ENCODE measurements at places on chromosomes 7 and 10.

GRCh38 chr7:15313361-15313760, 248.5 kb downstream of the AGMO start:
- DNase-seq: no peak

DNA sequence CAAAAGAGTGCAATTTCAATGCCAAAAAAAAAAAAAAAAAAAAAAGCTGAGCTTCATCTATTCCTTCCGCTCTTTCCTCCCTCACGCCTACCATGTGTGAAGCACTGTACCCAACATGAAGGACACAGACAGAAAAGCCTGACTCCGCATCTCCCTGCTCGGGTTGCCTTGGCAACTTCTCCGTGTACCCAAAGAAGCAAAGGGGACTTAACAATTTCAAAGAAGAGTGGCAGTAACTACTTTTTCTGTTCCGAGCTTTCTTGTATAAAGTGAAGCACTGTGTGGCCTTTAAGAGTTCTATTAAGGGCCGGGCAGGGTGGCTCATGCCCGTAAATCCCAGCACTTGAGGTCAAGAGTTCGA, 177.7 kb downstream of the PRKCQ start:
- DNase-seq: no peak

- DNase-seq: no peak
Measured at GRCh38 chr7:132044247-132044646, 487.8 kb upstream of the PODXL start.

GRCh38 chr7:23298141-23298881, 828 bp upstream of the MALSU1 start:
- peak; percentile 82 for DNase-seq

DNA sequence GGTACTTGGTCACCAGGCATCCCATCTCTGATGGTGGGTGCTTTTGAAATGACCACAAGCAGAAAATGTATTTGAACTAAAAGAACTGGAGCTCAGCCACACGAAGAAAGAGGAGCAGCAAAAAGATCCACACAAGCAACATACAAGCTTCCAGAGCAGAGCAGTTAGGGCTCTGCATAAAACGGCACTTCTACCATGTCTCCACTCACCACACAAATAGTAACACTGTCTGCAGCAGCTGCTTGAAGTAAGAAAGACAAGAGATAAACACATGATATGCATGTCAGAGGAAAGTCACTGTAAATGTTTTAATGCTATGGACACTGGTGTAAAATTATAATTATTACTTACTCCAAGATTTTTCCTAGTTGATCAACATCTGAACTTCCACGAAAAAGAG, 32.5 kb upstream of the FAM133B start:
- no peak for DNase-seq

DNA sequence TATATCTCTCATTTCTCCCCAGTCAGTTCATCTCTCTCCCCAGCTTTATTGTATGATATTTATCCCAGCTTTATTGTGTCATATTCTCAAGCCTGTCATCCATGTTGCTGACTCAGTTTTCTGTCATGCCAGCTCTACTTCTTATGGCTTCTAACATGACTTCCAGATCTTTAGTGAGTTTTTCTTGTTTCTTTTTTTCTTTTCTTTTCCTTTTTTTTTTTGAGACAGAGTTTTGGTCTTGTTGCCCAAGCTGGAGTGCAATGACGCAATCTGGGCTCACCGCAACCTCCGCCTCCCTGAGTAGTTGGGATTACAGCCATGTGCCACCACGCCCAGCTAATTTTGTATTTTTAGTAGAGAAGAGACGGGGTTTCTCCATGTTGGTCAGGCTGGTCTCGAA, 28.7 kb upstream of the CALU start:
- DNase-seq: no peak

DNA sequence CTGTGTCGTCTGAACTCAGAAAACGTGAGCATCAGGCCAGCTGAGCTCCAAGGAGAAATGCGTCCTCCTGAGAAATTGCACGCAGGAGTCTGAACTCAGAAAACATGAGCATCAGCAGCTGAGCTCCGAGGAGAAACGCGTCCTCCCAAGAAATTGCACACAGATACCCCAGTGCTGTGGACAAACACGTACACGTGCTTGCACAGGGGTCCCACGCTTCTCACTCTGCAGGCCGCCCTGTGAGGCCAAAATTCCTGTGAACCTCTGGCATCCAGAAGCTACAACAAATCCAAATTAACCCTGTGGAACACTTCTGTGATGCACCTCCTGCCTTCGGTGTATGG, 133.8 kb downstream of the WDR37 start:
- no peak for DNase-seq

DNA sequence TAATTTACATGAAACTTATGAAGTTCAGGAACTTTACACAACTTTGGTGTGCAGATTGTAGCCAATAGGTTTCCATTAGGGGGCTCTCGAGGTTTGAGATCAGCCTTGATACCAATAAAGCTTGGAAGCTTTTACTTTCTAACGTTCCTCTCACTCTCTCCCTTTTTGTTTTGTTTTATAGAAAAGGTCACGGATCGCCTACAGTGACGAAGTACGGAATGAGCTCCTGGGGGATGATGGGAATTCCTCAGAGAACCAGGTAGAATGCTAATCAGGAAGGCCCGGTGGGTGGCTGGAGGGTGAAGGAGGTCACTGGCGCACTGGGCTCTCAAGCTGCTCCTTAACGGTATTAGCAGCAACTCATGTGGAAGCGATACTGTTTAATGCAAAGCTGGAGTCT, 79.9 kb downstream of the VTI1A start:
- DNase-seq: no peak

- no peak for DNase-seq
Measured at GRCh38 chr10:33093362-33093761, 135.3 kb upstream of the ITGB1 start.

- DNase-seq: peak; percentile 41
Measured at GRCh38 chr10:48604039-48604990, 558 bp downstream of the ARHGAP22 start.

DNA sequence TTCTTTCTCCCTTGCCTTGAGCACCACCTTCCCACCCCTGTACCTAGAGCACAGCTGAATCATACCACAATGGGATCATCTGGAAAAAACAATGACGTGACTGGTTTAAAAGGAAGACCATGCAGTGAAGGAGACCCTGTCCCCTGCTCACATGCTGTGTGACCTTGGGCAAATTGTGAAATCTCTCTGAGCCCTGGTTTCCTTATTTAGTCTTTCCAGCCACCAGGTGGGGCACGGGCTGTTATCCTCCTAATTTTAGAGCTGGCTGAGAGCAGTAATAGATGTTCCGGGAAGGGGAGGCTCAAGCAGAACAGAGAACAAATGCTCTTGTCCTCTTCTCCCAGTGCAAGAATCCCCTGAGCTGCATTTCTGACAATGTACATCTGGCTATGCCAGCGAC, 198.3 kb downstream of the RPS24 start:
- peak; percentile 42 for DNase-seq

DNA sequence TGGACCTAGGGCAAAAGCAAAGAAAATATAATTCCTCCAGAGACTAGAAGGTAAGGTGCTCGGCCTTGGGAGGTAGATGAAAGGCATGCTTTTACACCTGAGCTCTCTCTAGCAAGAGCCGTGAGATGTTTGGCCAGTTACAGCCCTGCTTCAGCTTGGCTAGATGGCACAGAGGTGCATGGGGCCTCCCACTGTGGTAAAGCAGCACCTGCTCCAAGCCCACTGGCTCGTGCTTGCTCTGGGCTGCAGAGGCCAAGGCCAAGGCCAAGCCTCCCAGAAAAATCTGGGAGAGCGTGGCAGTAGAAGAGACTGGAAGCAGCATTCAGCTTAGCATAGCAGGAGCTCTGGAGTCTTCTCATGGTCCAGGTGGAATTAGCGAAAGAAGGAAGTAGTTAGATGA, 31.0 kb upstream of the OPALIN start:
- DNase-seq: no peak

GRCh38 chr7:105496521-105496920, 25.6 kb downstream of the PUS7 start:
- DNase-seq: peak; percentile 77

- DNase-seq: no peak
Measured at GRCh38 chr7:35695473-35695850, 527 bp upstream of the HERPUD2 start.

- DNase-seq: peak; percentile 25
Measured at GRCh38 chr7:106552645-106553445, 108.1 kb downstream of the CCDC71L start.

DNA sequence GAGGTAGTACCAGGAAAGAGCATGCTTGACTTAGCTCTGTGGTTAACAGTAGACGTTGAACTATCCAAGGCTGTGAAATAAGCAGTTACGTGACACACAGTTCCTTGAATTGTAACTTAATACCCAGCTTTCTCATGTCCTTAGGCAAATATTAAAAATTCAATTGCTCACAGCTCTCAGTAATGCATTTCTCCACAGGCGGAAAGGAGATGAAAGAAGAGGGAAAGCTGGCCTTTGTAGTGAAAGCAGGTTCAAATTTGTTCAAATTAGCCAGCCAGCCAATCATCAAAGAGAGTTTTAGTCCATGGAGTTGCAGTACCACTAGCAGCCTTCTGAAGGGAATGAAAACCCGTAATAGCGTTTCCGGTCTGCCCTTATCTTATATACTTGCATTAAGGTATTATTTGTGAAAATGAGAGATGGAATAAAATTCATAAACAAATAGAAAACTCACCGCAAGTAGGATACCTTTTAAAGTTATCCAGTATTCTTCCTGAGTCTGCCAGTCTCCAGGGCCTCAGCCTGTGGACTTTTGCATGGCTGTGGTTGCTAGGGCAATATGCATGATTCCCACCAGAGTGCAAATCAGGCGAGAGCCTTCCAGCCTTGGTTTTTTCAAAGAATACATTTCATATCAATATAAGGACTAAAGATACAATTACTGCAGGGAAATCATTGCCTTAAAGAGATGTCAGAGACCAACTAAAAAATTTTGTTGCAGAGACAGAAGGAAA, 795.5 kb downstream of the TNS3 start:
- DNase-seq: peak; percentile 84

- peak; percentile 0 for DNase-seq
Measured at GRCh38 chr7:63900394-63901203, 98.0 kb upstream of the ZNF722 start.

Data from EH (cell line).